Stimulated activated CD4-positive, alpha-beta T cell treated with anti-CD3 and anti-CD28 coated beads, TNF-alpha, amount 100 ng/mL, for 48 hours (primary cell): ENCODE measurements at places on chromosomes 12 and 14.

DNA sequence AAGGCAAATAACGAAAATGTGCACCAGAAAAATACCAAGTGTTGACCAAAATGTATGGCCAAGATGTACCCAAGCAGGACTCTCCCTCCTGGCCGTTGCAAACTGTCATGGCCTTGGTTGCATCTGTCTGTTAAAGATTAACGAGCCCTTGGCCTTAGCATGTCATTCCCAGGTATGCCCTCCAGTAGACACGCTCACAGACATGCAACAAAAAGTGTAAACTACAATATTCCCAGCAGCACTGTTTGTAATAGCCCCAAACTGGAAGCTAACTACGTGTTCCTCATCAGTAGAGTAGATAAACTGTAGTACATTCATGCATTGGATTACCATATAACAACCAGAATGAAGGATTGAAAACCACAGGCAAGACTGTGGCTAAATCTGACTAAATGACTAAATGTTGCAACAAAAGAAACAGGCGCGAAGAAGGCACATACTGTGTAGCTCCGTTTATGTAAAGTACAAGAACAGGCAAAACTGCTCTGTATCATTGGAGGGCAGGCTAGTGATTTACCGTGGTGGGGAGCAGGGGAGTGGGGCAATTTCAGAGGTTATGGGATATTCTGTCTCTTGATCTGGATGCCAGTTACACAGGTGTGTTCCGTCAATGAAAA lies 232.8 kb upstream of the DIO3 start:
- DNase-seq, result no peak

DNA sequence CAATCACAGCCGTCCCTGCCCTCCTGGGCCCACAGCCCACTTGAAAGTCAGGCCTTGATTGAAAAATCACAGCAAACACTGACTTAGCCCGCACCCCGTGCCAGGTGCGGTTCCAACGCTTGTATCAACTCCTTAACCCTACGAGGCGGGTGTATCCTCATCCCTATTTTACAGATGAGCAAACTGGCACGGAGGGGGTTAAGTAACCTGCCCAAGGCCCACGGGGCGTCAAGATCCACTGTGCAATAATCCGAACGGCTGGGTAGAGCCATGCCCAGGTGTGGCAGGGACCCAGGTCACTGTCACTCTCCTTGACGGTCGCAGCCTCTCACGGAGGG lies 583 bp downstream of the DNAH10 start:
- no peak for DNase-seq

- DNase-seq, result no peak
Measured at GRCh38 chr12:131223791-131224225, 270.1 kb downstream of the ADGRD1 start.

DNA sequence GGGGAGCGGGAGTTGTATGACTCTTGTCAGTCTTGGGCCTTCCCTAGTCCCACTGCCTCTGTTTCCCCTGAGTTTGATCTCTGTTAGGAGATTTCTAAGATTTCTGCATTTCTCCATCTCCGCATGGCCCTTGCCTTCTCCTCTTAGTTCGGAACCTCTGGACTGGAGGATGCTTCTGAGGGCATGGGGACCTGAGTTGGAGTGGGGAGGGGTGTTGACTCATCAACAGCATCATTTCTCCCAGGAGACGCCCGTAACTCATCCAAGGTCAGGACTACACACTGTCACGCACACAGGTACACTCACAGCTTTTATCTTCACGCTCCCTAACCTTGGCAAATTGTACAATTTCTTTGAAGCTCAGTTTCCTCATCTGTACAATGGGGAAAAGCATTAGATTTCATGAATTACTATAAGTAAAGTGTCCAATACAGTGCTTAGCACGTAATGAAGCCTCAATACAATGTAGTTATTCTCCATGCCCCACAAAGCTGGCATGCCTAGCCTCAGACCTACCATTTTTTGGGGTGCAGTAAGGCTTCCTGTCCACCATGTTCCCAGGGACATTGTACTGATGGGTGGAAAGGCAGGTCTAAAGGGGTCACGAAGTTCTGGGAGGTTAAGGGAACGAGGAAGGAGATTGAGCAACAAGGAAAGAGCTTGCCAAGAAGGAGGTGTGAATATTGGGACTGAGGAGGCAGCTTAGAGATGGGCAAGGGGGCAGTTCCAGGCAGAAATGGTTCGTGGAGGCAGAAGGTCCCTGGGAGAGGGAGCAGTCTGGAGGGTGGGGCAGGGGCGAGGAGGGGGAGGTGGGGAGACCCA lies 600 bp upstream of the LAG3 start:
- no peak for DNase-seq

- DNase-seq, result no peak
Measured at GRCh38 chr12:81596558-81596957, 162.6 kb downstream of the PPFIA2 start.

- no peak for DNase-seq
Measured at GRCh38 chr14:75579882-75580281, 1.5 kb downstream of the FLVCR2 start.

DNA sequence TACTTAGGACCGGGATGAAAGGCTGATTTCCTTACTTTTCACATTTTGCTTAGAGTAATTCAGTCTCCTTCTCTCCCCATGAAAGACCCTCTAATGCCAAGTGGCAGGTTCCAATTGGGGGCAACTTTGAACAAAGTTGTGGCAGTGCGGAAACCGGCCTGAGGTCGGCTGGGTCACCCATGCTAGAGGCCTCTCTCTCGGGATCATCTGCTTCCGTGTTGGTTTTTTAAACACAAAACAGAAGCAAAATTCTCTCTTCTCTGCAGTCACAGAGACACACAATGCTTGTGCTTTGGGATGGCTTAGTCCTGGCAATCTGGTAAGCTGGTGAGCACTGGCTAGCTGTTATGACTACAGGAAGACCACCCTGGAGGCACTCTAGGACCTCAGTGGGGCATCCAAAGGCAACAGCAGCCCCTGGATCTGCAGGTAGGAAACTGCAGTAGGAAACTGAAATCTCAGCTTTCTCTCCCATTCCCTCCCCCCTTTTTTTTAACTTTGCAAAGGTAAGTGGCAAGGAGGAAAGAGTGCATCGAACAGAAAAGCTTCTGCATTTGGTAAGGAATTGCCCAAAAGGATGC lies 102.1 kb downstream of the BCL11B start:
- no peak for DNase-seq

- DNase-seq, result no peak
Measured at GRCh38 chr14:95460647-95461478, 55.6 kb downstream of the SYNE3 start.

GRCh38 chr12:107465625-107466024 lies 220.0 kb upstream of the PWP1 start:
- DNase-seq, result no peak

- no peak for DNase-seq
Measured at GRCh38 chr12:131810726-131811125, 17.5 kb upstream of the MMP17 start.

DNA sequence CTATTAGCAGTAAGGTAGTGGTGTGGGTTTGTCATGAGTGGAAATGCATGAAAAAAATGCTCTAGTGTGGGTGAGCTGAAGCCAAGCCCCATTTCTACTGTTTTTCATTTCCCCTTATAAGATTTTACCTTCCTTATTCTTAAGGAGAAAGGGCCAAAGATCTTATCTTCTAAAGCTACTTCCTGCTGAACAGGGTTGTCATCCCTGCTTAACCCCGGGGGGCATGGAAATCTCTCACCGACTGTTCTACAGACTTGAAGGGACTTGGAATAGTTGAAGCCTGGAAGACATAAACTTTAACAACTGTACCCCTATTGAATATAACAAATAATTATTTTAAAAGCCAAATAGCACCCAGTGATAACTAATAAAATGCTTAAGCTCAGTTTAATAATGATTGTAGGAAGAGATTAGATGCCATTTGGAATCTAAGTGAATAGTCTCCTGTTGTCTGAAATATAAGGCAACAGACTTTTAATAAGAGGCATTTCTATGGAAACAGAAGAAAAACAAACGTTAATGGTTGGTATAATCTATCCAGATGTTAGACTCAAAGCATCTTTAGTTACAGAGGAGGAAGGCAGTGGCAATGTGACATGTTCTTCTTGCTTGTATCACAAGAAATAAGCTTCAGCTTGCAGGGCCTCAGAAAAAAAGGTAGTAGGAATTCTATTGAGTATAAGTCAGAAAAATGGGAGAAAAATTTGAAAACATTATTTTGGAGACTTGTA lies 1.8 kb upstream of the GMFB start:
- no peak for DNase-seq

- no peak for DNase-seq
Measured at GRCh38 chr14:32940066-32940651, 1.5 kb downstream of the NPAS3 start.
